Stimulated activated CD8-positive, alpha-beta memory T cell treated with anti-CD3 and anti-CD28 coated beads, Interleukin-4, amount 100 ng/mL, for 48 hours (primary cell): ENCODE measurements at places on chromosomes 3 and 15.

DNA sequence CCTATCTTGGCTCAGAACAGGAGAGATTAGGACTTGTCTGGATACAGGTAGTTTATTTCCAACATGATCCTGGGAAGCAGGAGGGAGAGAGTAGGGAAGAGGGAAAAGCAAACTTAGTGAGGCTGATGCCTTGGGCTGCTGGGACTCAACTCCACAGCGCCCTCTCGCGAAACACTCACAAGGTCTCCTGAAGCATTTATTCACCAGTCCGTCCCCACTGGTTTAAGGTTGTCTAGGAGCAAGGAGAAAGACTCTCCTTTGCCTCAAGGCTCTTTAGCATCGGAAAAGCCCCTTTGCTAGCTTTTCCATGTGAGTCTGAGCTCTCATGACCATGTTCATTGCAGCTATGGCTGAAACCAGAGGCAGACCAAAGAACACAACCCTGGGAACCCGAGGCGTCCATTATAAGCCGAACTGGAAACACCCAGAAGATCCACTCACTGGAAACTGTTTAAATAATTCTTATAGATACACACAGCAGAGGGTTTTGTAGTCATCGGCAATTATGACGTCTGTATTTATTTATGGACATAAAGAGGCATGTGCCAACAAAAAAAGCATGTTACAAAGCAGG lies 244.5 kb downstream of the CD47 start:
- peak; percentile 65 for DNase-seq

GRCh38 chr3:46076606-46077005 lies 49.3 kb upstream of the XCR1 start:
- no peak for DNase-seq

- no peak for DNase-seq
These were observed 98.7 kb downstream of the SLCO3A1 start for GRCh38 chr15:91952216-91952615.

- DNase-seq = no peak
These were observed 1.5 kb upstream of the SH3GL3 start for GRCh38 chr15:83445643-83446042.

- no peak for DNase-seq
These were observed 133.6 kb downstream of the TPRG1 start for GRCh38 chr3:189305412-189305811.

DNA sequence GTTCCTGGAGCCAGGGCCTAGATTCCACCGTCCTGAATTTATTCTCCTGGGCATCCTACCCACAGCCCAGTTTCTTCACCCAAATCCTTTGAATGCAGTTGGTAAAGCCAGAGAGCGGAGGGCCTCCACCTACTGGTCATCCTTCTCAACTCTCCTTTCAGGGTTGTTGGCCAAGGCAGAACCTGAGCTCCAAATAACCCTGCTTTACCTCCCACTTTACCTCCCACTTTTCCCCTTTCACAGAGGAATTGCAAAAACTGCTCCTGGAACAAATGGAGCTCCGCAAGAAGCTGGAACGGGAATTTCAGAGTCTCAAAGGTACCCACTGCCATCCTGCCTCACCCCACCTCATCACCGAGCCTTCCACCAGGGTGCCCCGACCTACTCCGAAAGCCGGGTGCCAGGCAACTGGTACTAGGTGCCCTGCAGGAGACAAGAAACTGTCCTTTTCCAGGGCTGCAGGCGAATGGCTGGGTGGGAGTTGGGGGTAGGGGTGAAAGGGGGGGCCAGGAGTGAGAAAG lies 6.8 kb downstream of the SKOR1 start:
- DNase-seq = no peak

GRCh38 chr15:39667382-39668127 lies 86.7 kb downstream of the THBS1 start:
- DNase-seq = no peak

GRCh38 chr15:27894645-27895044 lies 204.5 kb downstream of the OCA2 start:
- no peak for DNase-seq

GRCh38 chr3:120544361-120544760 lies 51.8 kb upstream of the NDUFB4 start:
- no peak for DNase-seq

GRCh38 chr3:141556034-141556433 lies 69.2 kb downstream of the RASA2 start:
- peak; percentile 44 for DNase-seq

- DNase-seq = no peak
These were observed 285.4 kb downstream of the CNTN3 start for GRCh38 chr3:74329096-74329495.

GRCh38 chr3:54528668-54529067 lies 399.2 kb downstream of the LRTM1 start:
- DNase-seq = no peak

GRCh38 chr15:40084650-40085049 lies 24.0 kb downstream of the BMF start:
- DNase-seq = no peak

- no peak for DNase-seq
These were observed 570.2 kb downstream of the NTRK3 start for GRCh38 chr15:87686339-87686738.

GRCh38 chr3:5006755-5007202 lies 27.5 kb downstream of the BHLHE40 start:
- DNase-seq = peak; percentile 84

GRCh38 chr3:141448606-141449220 lies 38.1 kb upstream of the RASA2 start:
- DNase-seq = no peak

GRCh38 chr3:131582438-131582837 lies 79.7 kb upstream of the MRPL3 start:
- no peak for DNase-seq

GRCh38 chr3:167198949-167199600 lies 181.0 kb downstream of the ZBBX start:
- no peak for DNase-seq

GRCh38 chr15:85693277-85693676 lies 101.4 kb downstream of the KLHL25 start:
- DNase-seq = no peak

GRCh38 chr15:101463270-101463669 lies 26.2 kb downstream of the PCSK6 start:
- no peak for DNase-seq

DNA sequence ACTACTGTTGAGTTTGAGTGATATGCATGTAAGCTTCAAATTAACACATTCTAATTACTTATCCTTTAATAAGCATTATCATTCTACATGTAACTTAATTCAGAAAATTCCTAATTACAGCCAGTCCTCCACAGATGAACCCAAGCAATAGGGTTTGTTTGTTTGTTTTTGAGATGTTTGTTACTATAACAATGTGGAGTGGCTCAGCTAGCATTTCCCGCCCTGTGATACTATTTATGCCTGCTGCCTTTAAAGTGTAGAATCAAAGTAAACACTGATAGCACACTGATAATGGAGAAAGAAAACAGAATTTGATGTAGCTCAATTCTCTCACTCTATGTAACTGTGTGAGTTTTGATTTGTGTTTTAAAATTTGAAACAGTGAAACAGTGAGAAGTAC lies 105.1 kb upstream of the IGF1R start:
- no peak for DNase-seq

GRCh38 chr3:67458408-67458807 lies 196.0 kb downstream of the SUCLG2 start:
- no peak for DNase-seq

GRCh38 chr15:77607111-77607893 lies 25.4 kb downstream of the LINGO1 start:
- no peak for DNase-seq

GRCh38 chr15:74383286-74383685 lies 15.8 kb upstream of the CYP11A1 start:
- no peak for DNase-seq

DNA sequence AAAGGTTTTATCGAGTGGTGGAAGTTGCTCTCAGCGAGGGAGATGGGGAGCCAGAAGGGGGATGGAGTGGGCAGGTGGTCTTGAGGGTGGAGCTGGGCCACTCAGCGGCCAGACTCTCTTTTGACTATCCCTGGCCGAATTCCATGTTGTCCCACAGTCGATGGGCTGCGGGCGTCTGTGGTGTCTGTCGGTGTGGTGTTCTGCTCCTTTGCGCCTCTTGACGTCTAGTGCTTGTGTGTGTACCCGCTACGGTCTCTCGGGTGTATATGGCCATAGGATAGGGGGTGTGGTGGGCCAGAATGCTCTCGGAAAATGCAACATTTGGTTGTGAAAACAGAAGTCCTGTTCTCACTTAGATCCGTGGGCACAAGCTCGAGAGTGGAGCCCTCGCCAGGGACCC lies 297.0 kb downstream of the CGGBP1 start:
- DNase-seq = no peak

GRCh38 chr3:58143417-58144055 lies 67.2 kb downstream of the DNASE1L3 start:
- DNase-seq = no peak

DNA sequence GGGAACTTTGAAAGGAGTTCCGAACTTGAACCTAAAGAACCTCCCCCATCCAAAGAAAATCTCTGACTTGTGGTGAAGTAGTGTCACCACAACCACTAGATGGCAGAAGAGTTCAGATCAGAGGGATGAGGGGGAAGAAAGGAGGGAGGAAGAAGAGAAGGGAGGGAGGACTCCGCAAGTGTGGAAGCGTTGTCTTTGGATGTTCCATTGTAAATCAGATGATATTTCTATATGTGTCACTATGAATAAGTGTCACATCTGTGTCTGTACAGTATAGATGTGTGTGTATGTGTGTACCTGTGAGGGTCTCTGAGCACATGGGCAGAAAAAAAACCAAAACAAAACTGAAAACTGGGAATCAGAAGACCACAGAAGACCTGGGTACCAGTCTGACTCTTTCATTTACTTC lies 16.9 kb downstream of the SLC24A1 start:
- DNase-seq = peak; percentile 29

- peak; percentile 22 for DNase-seq
These were observed 14.1 kb downstream of the XXYLT1 start for GRCh38 chr3:195256639-195257453.

DNA sequence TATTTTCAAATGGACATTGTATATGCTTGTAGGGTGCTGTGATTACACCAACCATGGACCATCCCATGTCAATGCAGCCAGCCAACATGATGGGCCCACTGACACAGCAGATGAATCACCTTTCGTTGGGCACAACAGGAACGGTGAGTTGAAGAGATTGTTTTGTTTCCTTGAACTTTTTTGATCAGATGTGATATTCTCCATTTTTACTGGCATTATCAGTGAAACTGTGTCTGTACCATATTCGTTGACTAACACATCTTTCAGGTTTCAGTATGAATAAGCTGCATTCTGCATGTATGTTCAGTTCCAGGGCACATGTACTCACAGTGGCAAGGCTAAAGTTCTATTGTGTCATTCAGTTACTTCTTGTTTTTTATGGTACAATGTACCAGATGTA lies 655.2 kb downstream of the RBMS3 start:
- DNase-seq = peak; percentile 26

GRCh38 chr3:139307601-139308555 lies 35.9 kb upstream of the MRPS22 start:
- DNase-seq = no peak

- no peak for DNase-seq
These were observed 5.5 kb downstream of the CHAC1 start for GRCh38 chr15:40958723-40959122.

- DNase-seq = no peak
These were observed 435.8 kb upstream of the EPHA3 start for GRCh38 chr3:88671573-88671972.

- DNase-seq = no peak
These were observed 66.6 kb downstream of the PDZRN3 start for GRCh38 chr3:73557986-73558726.
